Breast epithelium (tissue), 4 donors: ENCODE measurements at places on chromosomes 12 and 14.

- no peak overlapping the region for H3K27ac ChIP-seq
- no peaks in the 10 kb centered on the region for H3K27me3 ChIP-seq
- no peak for DNase-seq
- no peaks in the 10 kb centered on the region for H3K4me1 ChIP-seq
- H3K4me3 ChIP-seq: no peak overlapping the region
These were observed 71.5 kb downstream of the EP400 start for GRCh38 chr12:132021031-132021871.

GRCh38 chr14:39264558-39264957 is 30.8 kb downstream of the MIA2 start:
- H3K36me3 ChIP-seq: no peaks in the 10 kb centered on the region
- DNase-seq: no peak
- H3K27me3 ChIP-seq: no peaks in the 10 kb centered on the region
- no peaks in the 10 kb centered on the region for H3K4me1 ChIP-seq
- no peak overlapping the region for H3K27ac ChIP-seq

GRCh38 chr12:106975993-106976658 is 10.8 kb downstream of the MTERF2 start:
- H3K27ac ChIP-seq: peak overlapping the region; percentile 0
- H3K27me3 ChIP-seq: no peaks in the 10 kb centered on the region
- H3K4me3 ChIP-seq: no peak overlapping the region

DNA sequence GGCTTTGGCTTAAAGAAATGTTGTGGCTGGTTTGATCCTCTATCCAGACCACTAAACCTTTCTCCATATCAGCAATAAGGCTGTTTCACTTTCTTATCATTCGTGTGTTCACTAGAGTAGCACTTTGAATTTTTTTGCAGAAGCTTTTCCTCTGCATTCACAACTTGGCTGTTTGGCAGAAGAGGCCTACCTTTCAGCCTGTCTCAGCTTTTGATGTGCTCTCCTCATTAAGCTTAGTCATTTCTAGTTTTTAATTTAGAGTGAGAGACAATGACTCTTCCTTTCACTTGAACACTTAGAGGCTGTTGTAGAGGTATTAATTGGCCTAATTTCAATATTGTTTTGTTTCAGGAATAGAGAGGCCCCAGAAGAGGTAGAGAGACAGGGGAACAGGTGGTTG is 13.8 kb downstream of the KCNMB4 start:
- no peaks in the 10 kb centered on the region for H3K27me3 ChIP-seq
- no peak for DNase-seq
- H3K4me1 ChIP-seq: no peaks in the 10 kb centered on the region
- no peak overlapping the region for H3K27ac ChIP-seq
- no peaks in the 10 kb centered on the region for H3K36me3 ChIP-seq
- no peak overlapping the region for H3K4me3 ChIP-seq

DNA sequence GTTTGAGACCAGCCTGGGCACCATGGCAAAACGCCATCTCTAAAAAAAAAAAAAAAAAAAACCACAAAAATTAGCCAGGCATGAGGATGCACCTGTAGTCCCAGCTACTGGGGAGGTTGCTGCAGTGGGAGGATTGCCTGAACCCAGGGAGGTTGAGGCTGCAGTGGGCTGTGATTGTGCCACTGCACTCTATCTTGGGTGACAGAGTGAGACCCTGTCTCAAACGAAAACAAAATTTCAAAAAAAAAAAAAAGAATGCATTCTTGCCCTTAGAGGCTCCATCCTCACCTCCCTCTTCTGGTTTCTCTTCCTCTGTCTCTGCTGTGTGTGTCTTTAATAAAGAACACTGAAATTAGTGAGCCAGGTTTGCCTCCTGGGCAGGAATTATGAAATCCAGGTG is 107.8 kb downstream of the VCPKMT start:
- H3K27me3 ChIP-seq: no peaks in the 10 kb centered on the region
- H3K4me1 ChIP-seq: no peaks in the 10 kb centered on the region
- peak overlapping the region; percentile 61 for H3K27ac ChIP-seq
- DNase-seq: no peak
- H3K36me3 ChIP-seq: no peaks in the 10 kb centered on the region

GRCh38 chr12:124964836-124965462 is 24.0 kb downstream of the DHX37 start:
- no peak overlapping the region for H3K4me3 ChIP-seq
- no peaks in the 10 kb centered on the region for H3K4me1 ChIP-seq
- no peaks in the 10 kb centered on the region for H3K27me3 ChIP-seq
- no peak overlapping the region for H3K27ac ChIP-seq
- H3K36me3 ChIP-seq: peaks cover 4% of the 10 kb centered on the region

GRCh38 chr12:115694564-115694963 is 582.9 kb downstream of the MED13L start:
- H3K27me3 ChIP-seq: no peaks in the 10 kb centered on the region
- H3K36me3 ChIP-seq: no peaks in the 10 kb centered on the region
- H3K27ac ChIP-seq: no peak overlapping the region
- DNase-seq: no peak

- no peaks in the 10 kb centered on the region for H3K4me1 ChIP-seq
- no peak for DNase-seq
- H3K4me3 ChIP-seq: no peak overlapping the region
- H3K36me3 ChIP-seq: no peaks in the 10 kb centered on the region
- H3K27me3 ChIP-seq: no peaks in the 10 kb centered on the region
These were observed 12.8 kb downstream of the TRMT5 start for GRCh38 chr14:60968099-60968498.

GRCh38 chr12:18683327-18684013 is 54.3 kb downstream of the PLCZ1 start:
- H3K4me3 ChIP-seq: no peak overlapping the region
- H3K27me3 ChIP-seq: no peaks in the 10 kb centered on the region
- H3K4me1 ChIP-seq: no peaks in the 10 kb centered on the region
- no peaks in the 10 kb centered on the region for H3K36me3 ChIP-seq
- no peak overlapping the region for H3K27ac ChIP-seq

DNA sequence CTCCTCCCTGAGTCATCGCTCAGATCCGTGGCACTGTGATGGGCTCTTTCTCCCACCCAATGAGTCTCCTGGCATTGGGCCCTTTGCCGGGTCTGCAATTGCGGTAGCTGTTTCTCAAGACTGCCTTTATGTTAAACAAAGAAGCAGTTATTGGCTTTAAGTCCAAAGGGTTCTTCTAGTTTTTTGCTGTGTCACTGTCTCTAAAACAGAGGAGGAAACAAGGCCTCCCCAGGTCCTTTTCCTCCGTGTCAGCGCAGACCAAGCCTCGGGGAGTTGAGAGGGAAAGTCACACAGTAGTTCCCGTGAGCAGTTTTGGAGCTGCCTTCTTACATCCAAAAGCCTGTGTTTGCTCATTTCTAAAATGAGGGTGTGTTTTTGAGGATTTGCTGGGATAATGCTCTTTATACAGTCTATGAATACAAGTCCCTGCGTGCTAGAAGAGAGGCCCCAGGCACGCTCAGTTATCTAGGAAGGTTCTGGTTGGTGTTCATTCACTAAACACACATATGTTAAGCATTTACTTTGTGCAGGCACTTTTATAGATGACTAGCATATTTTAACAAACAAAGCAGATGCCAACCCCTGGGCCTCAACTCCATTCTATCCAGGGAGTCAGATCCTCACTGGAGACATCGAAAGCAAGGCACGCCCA is 126.0 kb upstream of the PZP start:
- no peaks in the 10 kb centered on the region for H3K27me3 ChIP-seq
- H3K4me3 ChIP-seq: no peak overlapping the region
- H3K27ac ChIP-seq: no peak overlapping the region
- no peaks in the 10 kb centered on the region for H3K36me3 ChIP-seq
- no peak for DNase-seq
- H3K4me1 ChIP-seq: no peaks in the 10 kb centered on the region

DNA sequence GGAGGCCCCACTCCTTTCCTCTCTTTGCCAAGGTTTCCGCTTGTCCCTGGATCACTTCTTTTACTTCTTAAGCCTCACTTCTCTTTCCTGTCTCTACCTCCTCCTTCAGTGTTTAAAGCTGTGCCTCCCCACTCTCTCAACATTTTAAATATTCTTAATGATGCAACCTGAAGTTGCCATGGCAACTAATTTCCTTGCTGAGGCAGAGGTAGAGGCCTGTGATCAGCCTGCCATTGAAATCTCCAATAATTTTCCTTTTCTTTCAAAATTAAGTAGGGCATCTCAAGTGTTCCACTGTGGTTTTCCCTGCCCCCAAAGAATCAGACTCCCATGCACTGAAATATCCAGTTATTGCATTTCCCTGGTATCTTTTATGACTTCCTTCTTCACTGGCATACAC is 108.6 kb upstream of the VRK1 start:
- H3K4me1 ChIP-seq: no peaks in the 10 kb centered on the region
- no peak overlapping the region for H3K27ac ChIP-seq
- DNase-seq: no peak
- H3K27me3 ChIP-seq: peaks cover 3% of the 10 kb centered on the region

- no peak overlapping the region for H3K4me3 ChIP-seq
- no peaks in the 10 kb centered on the region for H3K36me3 ChIP-seq
- no peak overlapping the region for H3K27ac ChIP-seq
These were observed 16.8 kb downstream of the GNS start for GRCh38 chr12:64742416-64742815.

- H3K36me3 ChIP-seq: no peaks in the 10 kb centered on the region
- H3K27me3 ChIP-seq: peaks cover 76% of the 10 kb centered on the region
- DNase-seq: no peak
- H3K4me1 ChIP-seq: no peaks in the 10 kb centered on the region
- no peak overlapping the region for H3K4me3 ChIP-seq
These were observed 23.2 kb downstream of the BCL11B start for GRCh38 chr14:99248761-99249171.

DNA sequence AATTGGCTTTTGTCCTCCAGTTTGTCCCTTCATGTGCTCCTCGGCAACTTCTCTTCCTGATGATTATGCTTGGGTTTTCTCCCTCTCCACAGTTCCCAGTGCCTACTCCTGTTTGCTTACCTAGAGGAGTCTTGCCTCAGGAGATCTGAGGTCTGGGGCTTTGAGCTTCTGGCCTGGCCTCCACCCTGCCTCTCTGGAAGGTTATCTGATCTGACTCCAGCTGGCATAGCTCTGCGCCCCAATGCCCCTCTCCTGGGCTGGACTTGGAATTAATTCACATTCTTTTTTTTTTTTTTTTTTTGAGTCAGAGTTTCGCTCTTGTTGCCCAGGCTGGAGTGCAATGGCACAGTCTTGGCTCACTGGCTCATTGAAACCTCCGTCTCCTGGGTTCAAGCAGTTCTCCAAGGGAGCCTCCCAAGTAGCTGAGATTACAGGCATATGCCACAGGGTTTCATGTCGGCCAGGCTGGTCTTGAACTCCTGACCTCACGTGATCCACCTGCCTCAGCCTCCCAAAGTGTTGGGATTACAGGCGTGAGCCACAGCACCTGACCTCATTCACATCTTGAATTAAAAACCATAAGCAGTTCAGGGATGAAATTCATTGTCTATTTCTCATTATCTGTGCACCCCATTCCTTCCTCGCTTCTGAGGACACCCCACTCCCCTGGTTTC is 33.5 kb downstream of the CFL2 start:
- DNase-seq: no peak
- no peak overlapping the region for H3K4me3 ChIP-seq
- H3K36me3 ChIP-seq: no peaks in the 10 kb centered on the region
- no peaks in the 10 kb centered on the region for H3K4me1 ChIP-seq
- H3K27me3 ChIP-seq: no peaks in the 10 kb centered on the region
- H3K27ac ChIP-seq: no peak overlapping the region

DNA sequence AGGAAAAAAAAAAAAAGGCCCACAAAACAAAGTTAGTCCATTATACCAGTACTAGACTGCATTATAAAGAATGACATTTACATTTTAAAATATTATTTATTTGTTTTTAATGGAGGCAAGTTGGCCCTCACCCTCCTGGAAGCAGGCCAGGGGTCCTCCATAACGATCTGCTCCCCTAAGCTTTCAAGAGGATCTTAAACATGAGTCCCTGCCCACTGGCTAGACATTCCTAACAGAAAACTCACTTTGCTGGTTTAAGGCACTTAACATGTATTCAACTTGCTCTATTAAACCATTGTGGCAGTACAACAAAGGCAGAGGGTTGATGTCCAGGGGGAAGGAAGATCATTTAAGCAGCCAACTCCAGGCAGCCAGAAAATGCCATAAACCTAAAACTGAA is 111.4 kb downstream of the STXBP6 start:
- no peaks in the 10 kb centered on the region for H3K36me3 ChIP-seq
- H3K4me1 ChIP-seq: no peaks in the 10 kb centered on the region
- H3K27ac ChIP-seq: no peak overlapping the region
- H3K4me3 ChIP-seq: no peak overlapping the region

GRCh38 chr12:39873065-39873464 is 232.8 kb downstream of the SLC2A13 start:
- H3K27ac ChIP-seq: no peak overlapping the region
- H3K4me1 ChIP-seq: no peaks in the 10 kb centered on the region
- H3K4me3 ChIP-seq: no peak overlapping the region

DNA sequence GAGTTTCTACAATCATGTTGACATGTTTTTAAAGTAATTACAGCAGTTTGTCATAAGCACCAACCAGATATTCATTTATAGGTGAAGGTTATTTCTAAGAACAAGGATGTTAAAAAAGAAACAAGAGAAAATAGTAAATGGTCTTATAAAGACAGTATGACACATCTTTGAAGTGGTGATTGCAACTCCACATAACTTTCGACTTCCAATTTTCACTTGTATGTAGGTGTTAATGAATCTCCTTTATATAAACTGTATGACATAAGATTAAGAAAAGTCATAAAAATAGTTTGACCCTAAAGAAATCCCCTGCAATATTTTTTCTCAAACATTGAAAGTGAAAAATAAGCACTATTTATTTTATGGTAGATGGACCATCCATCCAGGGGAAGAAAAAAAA is 144.8 kb upstream of the PTPRQ start:
- H3K4me1 ChIP-seq: no peaks in the 10 kb centered on the region
- no peak overlapping the region for H3K27ac ChIP-seq
- no peak for DNase-seq
- H3K4me3 ChIP-seq: no peak overlapping the region

DNA sequence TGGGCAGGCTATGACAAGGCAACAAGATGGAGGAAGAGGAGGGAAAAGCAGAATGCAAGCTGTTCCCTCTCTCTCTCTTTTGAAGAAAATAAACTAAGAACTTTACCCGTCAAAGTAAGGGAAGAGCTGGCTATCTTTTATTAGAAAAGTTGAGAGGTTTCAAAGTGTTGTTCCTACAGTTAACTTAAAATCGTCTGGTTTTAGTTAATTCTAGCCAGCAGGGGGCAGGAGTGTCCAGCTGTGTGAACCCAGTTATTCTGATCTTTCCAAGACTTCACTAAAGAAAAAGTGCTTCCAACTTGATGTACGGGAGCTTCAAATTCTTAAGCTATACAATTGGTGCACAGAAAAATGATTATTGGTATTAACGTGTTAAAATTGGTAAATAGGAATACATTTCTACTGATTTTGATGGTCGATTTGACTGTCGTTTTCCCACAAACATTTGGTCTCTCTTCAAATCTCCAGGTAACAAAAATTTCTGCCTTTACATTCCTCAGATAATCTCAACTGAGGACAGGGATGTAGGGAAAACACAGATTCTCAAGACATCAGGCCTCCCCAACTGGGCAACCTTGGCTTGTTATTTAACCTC is 28.4 kb upstream of the MON2 start:
- H3K27me3 ChIP-seq: no peaks in the 10 kb centered on the region
- H3K4me1 ChIP-seq: no peaks in the 10 kb centered on the region
- DNase-seq: no peak
- H3K36me3 ChIP-seq: no peaks in the 10 kb centered on the region
